ENCODE measurements at places on chromosomes 1 and 21.
A peak's percentile ranks its signal among the peaks of the same experiment; 100 is the strongest.

DNA sequence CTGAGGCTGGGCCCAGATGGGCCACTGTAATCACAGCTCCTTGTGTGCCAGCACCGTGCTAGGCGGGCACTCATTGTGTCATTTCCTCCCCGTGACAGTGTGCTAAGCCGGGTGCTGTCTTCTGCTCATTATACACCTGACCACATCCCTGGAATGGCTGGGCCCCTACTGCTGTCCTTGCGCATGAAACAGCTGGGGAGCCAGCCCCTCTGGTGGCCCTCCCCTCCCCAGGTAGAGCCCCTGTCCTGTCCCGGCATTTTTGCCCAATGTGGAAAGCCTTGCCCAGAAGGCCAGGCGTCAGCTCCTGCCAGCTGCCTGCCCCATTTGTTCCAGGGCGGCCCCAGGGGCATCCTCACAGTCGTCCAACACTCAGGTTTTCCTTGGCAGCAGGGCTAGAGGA lies 107.4 kb upstream of the CASZ1 start:
- DNase-seq, result no peak

GRCh38 chr1:24351918-24352627 lies 32.9 kb downstream of the GRHL3 start:
- DNase-seq, result peak; percentile 11

- DNase-seq, result peak; percentile 71
Measured at GRCh38 chr1:27366113-27366410, 699 bp downstream of the MAP3K6 start.

- DNase-seq, result no peak
Measured at GRCh38 chr1:50666849-50667248, 243.6 kb upstream of the DMRTA2 start.

DNA sequence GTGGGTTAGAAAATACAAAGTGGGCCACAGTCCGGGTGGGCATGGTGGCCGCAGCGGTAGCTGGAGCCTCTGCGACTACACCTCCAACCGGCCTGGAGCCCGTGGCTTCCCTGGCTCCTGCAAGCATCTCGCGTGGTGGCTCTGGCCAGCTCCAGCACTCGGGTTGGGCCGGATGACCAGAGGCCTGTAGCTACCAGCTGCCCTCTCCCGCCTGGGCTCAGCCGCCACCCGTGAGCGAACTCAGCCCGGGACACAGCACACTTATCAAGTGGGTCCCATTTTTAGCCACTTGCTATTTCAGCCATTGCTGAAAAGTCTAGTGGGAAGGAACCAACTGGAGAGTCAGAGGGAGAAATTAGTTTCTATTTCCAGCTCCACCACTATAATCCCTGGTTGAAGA lies 107.7 kb upstream of the CACYBP start:
- DNase-seq, result no peak

DNA sequence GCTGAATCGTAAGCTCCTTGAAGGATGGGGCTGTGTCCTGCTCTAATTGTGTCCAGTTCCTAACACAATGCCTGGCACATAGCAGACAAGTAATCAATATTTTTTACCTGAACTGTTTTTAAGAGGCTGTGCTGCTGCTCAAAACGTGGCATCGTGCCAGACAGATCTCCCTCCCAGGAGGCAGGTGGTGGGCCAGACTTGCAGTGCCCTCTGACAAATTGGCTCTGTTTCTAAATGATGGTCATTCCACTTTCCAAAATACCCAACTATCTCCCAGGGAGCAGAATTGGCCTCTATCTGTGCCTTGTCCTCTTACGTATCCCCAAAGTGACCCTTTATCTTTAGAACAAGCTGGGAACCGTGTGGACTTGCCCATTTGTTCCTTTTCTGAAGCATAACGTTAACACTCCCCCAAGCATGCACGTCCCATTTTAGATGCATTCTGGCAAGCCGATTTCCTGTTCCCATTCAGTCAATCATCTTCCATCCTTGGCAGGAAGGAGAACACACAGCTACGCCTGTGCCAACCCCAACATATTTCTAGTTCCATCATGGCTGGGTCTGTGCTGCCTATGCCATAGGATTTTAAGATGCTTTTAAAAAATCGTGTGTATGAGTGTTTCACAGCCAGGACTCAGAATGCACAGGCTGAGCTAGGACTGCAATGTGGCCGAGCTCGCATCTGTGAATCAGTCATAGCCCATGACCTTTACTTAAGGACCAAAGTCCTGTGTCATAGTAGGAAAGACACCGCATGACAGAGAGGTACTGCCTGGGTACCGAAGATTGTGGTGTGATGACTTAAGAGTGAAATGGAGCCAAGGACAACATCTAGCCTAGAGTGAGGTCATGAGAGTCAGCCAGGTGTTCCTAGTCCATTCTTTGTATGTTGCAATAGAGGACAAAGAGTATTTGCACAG lies 408.6 kb downstream of the PRDM2 start:
- no peak for DNase-seq

- no peak for DNase-seq
Measured at GRCh38 chr1:35350872-35351271, 82.4 kb downstream of the ZMYM4 start.
